ENCODE measurements at places on chromosomes 7 and 10. TPM values are rescaled to one million over a fixed set of nuclear protein-coding genes. Genes with fewer than 3 reads are reported as not detected.

- DNase-seq, result peak; percentile 55
Measured at GRCh38 chr7:158244873-158245723, 342.5 kb downstream of the PTPRN2 start.

DNA sequence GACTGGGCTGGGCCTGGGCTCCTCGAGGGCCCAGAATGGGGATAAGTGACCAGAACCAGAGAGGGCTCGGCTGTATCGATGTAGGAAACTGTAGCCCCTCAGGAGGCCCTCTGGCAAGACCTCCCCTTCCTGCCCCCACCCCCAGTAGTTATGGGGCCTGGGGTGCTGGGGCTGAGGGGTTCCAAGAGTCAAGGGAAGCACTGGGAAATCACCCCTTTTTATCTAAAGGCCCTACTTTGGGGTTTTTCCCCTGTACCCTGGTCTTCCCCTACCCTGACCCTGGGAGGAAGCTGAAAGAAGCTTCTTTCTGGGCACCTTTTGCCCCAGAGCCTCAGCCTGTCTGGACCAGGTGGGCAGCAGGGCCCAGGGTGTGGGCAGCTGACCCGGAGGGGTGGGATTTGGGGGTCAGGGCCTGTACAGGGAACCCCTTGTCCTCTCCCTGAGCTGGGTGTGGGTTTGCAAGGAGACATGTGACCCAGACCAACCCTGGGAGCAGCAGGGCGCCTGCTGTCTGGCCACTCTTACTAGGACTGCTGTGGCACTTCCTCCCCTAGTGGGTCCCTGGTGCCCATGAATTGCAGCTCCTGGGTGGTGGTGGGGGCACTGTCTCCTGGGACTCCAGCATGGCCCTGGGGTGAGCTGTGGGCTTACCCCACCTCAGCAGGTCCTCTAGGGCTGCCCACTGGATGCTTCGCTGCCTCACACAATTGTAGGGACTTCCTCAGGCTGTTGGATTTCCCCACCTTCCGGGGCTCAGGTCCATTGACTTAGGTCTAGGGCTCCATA, 1.5 kb downstream of the IRF5 start:
- DNase-seq, result peak; percentile 57

GRCh38 chr7:45682836-45683555, 108.8 kb downstream of the ADCY1 start:
- DNase-seq, result peak; percentile 47

GRCh38 chr10:61989995-61990760, 88.7 kb downstream of the ARID5B start:
- no peak for DNase-seq

DNA sequence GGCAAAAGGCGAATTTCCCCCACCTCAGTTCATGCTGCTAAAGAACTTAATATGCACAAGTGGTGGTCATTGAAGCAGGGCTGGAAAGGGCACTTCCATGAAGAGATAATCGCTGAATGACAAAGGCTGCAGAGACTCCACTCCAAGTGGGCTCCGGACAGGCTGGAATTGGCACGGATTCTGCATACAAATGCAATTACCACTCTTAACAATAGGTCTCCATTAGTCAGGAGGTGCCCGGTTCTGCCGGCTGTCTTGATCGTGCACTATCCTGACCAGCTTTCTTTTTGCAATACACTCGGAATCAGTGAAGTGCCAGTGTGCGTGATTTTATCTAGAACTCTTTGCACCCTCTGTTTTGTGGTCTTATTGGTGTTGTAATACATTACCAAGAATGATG, 49.7 kb downstream of the INSYN2A start:
- DNase-seq, result no peak

LOXL4 gene
- total RNA-seq, result 17.9 TPM

PON1 gene
- total RNA-seq, result not detected

ZPBP gene
- total RNA-seq, result not detected
